Neural progenitor cell (in vitro differentiated cells): ENCODE measurements at places on chromosomes 2 and 18.

DNA sequence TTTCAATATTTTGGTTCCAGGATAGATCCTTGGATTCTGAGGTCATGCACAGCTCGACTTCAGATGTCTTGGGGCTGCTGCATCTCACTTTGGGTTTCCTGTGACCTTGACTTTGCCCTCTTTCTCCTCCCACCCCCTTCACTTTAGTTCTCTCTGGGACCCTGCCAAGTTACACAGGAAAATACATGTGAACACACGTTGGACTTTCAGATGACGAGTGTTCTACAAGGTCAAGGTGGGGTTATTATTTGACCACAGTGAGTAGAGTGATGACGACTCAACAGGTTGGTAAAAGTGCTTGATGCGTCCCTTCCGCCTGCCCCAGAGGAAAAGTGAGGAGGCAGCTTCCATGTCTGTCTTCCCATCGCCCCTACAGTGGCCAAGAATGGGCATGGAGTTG lies 122.4 kb upstream of the SMAD2 start:
- no peak for DNase-seq

DNA sequence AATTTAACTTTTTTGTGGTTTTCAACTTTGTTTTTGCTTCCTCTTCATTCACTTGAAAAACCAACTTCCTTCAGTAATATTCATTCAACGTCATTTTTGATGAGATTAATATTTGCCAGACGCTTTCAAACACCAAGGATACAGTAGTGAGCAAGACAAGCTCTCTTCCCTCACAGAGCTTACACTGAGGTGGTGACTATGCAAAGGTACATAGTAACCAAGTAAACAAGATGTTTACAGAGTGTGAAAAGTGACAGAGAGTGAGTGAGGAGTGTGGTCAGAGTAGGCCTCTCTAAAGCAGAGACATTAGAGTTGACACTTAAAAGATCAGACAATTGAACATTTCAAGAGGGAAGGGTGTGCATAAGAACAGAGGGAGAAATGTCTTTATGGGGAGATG lies 155.5 kb downstream of the TMEM247 start:
- DNase-seq: no peak

DNA sequence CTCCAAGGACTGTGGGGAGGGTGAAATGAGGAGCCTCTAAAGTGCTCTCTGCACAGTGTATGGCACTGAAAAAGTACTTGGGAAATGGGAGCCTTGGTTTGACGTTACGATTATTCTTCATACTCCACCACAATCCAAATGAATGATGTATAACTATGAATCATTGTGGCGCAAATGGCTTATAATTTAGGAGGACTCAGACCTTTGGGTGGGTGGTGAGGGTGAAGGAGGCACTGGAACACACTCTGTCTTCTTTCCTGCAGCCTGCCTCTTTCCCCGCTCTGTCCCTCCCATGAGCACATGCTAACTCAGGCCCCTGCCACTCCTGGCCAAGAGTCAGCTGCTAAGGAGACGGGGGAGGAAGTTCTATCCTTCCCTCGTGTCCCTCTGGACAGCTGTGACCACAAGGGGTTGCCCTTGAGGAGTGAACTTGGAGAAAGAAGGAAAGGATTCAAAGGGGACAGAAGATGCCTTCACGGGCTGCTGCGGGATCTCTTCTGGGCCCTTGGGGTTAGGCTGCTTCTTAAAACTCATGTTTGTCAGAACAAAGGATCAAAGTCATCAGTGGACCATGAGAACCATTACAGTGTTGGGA lies 36.5 kb downstream of the POLR1A start:
- no peak for DNase-seq

DNA sequence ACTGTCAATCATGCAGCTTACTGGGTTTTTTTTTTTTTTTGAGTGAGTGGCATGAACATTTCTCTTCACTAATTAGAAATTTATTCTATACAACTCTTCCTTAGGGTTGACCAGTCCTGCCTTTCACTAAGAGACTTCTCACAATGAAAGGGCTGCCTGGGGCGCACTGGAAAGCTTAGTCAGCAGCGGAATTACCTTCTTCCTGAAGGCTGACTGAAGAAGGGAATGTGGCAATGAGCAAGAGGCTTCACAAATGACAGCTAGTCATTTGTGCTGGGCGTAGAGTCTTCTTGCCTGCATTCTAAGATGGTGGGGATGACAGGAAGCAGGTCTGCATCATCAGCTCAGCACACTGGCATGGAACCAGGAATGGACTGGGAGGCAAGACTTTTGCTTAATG lies 15.6 kb upstream of the SCN3A start:
- DNase-seq: peak; percentile 34

DNA sequence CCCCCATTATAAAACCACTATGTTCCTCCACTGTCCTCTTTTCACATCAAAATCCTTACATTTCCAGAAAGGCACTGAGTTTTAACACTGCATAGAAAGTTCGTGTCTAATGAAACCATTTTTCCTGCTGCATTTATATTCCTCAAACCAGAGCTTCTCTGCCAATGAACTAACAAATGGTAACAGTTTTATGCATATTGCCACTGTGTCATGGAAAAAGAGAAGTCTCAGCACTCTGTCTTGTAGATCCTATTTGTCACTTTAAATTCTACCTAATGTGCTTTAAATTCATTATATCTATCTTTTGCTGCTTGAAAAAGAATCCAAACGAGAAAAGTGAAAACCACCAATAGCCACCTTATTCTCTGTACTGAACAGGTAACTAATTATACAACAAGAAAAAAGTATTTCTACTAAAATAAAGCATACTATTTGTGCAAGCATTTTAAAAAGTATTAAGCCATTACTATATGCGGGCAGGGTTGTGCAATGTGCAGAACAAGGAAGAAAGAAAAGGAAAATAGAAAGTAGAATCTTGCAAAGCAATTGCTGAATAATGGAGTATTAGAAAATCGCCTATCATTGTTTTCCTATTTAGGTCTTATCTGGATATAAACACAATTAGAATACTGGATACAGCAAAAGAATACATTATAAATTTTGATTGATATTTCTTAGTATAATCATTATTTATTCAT lies 328.9 kb downstream of the ZEB2 start:
- no peak for DNase-seq

DNA sequence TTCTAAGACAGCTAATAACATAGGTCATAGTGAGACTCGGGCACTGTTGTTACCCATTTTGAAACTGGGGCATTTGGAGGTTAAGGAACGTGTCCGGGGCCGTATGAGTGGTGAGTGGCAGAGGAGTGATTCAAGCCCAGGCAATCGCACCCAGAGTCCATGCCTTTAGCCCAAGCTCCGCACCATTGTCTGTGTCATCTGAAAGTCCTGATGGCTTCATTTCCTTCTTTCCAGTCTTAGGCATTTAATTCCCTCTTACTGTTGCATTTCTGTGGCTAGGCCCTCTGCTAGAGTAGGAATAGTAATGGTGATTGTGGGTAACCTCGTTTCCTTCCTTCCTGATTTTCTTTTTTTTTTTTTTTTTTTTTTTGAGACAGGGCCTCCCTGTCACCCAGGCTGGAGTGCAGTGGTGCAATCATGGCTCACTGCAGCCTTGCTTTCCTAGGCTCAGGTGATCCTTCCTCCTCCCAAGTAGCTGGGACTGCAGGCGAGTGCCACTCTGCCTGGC lies 49.8 kb upstream of the ASB1 start:
- no peak for DNase-seq

DNA sequence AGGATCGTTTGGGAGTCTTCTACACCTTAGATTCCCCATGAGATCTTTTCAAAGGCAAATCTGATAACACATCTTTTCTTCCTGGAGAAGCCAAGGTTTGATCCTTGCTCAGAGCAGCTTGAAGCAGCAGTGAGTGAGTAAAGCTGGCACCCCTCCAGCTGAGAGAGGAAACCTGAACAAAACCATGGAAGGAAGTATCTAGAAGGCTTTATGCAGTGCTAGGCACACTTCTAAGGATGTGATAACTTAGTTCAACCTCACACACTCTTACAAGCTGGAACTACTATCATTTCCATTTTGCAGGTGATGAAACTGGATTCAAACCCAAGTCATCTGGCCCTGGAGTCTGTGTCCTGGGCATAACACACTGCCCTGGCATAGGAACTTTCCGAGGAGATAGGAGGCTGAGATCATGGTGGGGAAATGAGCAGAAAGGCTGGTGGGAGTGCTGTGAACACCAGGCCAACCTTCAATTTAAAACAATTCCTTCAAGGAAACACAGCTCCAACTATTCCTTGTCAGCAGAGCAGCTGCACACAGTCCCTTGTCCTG lies 71.2 kb downstream of the CTAGE1 start:
- DNase-seq: no peak

- no peak for DNase-seq
Observed at GRCh38 chr2:31078579-31079105, 59.6 kb downstream of the GALNT14 start.

GRCh38 chr2:225737556-225737955 lies 338.0 kb downstream of the NYAP2 start:
- no peak for DNase-seq

DNA sequence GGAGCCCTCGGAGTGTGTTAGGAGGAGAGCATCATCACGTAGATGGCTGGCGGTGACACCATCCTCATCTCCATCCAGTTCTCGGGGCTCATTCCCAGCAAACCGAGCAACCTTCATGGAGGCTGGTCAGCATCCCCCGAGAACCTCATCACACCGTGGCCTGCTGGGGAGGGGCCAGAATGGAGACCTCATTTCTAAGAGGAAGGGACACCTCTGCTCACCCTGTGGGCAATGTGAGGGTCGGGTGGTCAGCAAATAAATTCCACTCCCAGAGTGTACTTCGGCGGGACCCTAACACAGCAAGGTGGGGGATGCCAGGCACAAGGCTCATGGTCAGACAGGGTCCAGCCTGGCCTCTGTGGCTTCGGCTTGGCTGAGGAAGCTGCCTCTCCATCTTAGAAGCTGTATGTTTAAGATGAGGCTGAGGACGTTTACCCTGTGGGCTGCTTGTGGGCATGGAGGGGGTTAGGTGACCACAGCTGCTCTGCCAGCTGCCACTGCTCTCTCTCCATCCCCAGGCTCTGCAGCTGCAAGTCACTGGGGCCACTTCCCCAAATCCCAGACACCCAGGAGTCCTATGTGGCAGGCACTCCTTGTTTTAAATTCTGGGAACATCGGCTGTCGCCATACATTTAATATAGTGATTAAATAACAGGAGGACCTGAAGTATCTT lies 56.5 kb upstream of the PXDN start:
- no peak for DNase-seq

DNA sequence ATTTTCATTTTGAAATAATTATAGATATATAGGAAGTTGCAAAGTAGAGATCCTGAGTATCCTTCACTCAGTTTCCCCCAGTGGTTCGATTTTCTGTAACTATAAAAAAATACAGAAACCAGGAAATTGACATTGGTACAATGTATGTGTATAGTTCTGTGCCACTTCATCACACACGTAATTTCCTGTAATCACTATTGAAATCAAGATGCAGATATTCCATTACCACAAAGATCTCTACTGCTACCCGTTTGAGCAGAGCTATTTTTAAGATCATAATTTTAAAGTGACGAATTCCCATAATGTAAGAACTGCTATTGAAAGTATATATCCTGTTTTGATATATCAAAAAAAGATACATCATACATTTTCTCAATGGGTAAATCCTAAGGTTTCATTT lies 142.3 kb downstream of the BABAM2 start:
- DNase-seq: no peak
